Activated CD4-positive, alpha-beta memory T cell treated with anti-CD3 and anti-CD28 coated beads for 36 hours (primary cell): ENCODE measurements at places on chromosomes 6 and 20. TPM values are rescaled to one million over a fixed set of nuclear protein-coding genes. Genes with fewer than 3 reads are reported as not detected.

- DNase-seq, result no peak
- no peaks in the 10 kb centered on the region for H3K27me3 ChIP-seq
- no peaks in the 10 kb centered on the region for H3K4me1 ChIP-seq
These were observed 148.4 kb downstream of the TBX18 start for GRCh38 chr6:84615987-84616386.

Gene ABHD16B
- total RNA-seq, result not detected

DNA sequence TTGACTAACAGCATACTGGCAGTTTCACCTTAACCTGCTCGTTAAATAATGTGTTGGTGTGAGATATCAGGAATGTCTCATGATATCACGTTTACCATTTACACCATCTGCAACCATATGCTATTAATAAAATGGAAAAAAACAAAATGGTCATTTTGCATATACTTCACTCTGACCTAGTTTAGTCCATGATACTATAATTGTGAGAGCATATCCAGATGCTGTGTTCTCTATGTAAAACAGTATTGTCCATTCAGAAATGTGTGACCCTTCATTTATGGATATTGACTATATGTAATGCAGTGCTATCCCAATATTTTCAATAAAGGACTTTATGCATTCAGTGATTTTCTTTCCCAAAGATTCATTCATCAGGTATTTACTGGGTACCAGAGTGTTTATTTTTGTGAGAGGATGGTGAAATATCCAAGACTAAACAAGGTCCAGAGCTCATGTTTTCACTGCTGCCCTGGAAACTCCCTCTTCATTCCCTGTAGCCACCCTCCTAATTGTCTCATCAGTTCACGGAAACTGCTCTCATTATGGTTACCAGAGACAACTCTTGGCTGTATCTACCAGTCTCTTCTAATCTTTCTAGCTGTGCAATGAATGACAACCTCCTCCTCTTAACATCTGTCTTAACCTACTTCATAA is 25.7 kb upstream of the HINT3 start:
- peaks cover 37% of the 10 kb centered on the region for H3K36me3 ChIP-seq
- H3K4me3 ChIP-seq, result no peak overlapping the region
- H3K27me3 ChIP-seq, result no peaks in the 10 kb centered on the region
- DNase-seq, result no peak
- H3K4me1 ChIP-seq, result peaks cover 23% of the 10 kb centered on the region
- H3K27ac ChIP-seq, result peak overlapping the region; percentile 11

Gene SLC35D3
- not detected for total RNA-seq

DNA sequence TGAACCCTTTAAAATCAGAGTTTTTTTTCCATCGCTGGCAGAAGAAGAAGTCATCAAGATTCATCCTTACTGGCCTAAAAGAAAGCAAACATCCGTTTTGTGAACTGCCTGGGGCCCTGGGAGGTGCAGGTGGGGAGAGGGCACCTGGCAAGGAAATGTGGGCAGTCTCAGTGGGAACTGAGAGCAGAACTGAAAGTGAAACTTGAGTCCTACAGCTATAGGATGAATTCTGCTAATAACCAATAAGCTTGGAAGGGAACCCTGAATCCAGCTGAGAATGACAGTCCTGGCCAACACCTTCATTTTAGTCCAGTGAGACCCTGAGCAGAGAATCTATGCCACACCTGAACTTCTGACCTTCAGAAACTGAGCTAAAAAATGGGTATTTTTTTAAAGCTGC is 130.1 kb upstream of the ASCC3 start:
- no peaks in the 10 kb centered on the region for H3K36me3 ChIP-seq
- H3K27ac ChIP-seq, result no peak overlapping the region
- peaks cover 18% of the 10 kb centered on the region for H3K4me1 ChIP-seq
- H3K4me3 ChIP-seq, result no peak overlapping the region

- no peak for DNase-seq
- no peak overlapping the region for H3K4me3 ChIP-seq
- no peaks in the 10 kb centered on the region for H3K27me3 ChIP-seq
- no peak overlapping the region for H3K27ac ChIP-seq
- no peaks in the 10 kb centered on the region for H3K36me3 ChIP-seq
These were observed 208.4 kb downstream of the CDH4 start for GRCh38 chr20:61460261-61461052.

- peaks cover 66% of the 10 kb centered on the region for H3K36me3 ChIP-seq
- no peaks in the 10 kb centered on the region for H3K27me3 ChIP-seq
- H3K27ac ChIP-seq, result no peak overlapping the region
- DNase-seq, result no peak
These were observed 264.5 kb downstream of the KIF16B start for GRCh38 chr20:16308754-16309153.

DNA sequence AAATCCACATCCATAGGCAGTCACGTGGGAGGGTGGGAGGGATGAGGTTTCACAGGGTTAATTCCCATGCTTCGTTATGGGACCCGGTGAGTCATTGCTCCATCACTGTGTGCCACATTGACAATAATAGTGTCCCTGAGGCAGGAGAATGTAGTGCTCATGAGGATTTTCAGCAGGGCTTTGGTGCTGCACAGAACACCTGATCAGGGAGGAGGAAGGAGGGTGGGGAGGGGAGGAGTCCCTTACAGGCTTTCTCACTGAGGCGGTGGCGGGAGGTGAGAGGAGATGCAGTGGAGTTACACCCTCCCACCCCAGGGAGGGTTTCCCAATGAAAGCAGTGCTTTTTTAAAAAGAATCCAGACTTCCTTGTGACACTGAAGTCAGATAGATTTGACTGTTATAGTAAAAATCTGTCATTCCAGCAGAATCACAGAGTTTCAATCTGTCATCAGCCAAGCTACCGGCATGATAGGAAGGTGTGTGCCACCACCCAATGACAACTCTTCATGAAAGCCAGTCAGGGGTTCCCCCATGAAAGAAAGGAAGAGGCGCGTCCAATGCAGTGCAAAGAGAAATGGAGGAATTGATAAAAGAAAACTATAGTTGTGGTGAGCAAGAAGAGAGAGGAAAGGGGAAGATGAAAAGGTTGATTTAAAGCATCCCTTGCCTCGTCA is 144.8 kb downstream of the TBC1D7 start:
- no peak overlapping the region for H3K27ac ChIP-seq
- H3K36me3 ChIP-seq, result no peaks in the 10 kb centered on the region
- no peaks in the 10 kb centered on the region for H3K4me1 ChIP-seq
- no peak overlapping the region for H3K4me3 ChIP-seq
- DNase-seq, result no peak

DNA sequence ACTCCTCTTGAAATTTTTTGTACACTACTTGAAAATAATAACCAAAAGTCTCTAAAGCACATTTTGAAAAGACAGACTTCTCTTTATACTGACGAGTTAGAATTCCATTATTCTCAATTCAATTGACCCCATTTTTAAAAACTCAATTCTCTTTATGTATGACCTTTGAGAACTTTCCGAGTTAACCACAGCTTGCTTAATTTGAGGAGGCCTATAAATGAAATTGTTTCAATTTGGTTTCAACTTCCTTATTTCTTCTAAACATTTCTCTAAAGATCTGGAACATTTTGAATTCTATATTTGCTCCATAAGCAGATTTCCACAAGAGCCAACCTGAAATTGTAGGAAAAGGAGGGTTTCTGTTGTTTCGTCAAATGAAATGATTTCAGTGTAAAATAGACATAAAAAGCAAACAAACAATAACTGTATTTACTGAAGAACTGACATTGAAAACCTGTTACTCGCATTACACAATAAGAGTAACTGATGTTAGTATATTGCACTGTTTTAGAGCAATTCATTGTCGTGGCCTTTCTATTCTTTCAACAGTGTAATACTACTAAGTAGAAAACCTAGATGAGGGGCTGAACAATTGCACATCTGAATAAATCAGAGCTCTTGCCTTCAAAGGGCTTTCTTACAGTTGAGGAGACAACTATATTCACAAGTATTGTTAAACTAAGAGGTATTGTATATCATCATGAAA is 223.6 kb downstream of the HIVEP2 start:
- peaks cover 8% of the 10 kb centered on the region for H3K36me3 ChIP-seq
- no peak overlapping the region for H3K27ac ChIP-seq
- peaks cover 1% of the 10 kb centered on the region for H3K27me3 ChIP-seq
- no peak for DNase-seq

GRCh38 chr6:151141685-151142084 is 98.1 kb upstream of the AKAP12 start:
- H3K27ac ChIP-seq, result no peak overlapping the region
- DNase-seq, result no peak
- H3K4me3 ChIP-seq, result no peak overlapping the region
- H3K4me1 ChIP-seq, result no peaks in the 10 kb centered on the region

GRCh38 chr6:579339-579738 is 77.6 kb downstream of the HUS1B start:
- H3K4me3 ChIP-seq, result no peak overlapping the region
- no peaks in the 10 kb centered on the region for H3K27me3 ChIP-seq
- no peak for DNase-seq
- H3K4me1 ChIP-seq, result peaks cover 21% of the 10 kb centered on the region
- H3K36me3 ChIP-seq, result peaks cover 14% of the 10 kb centered on the region
- no peak overlapping the region for H3K27ac ChIP-seq

Gene RNF39
- not detected for total RNA-seq
